ENCODE measurements at places on chromosomes 11 and 22. TPM values are rescaled to one million over a fixed set of nuclear protein-coding genes. Genes with fewer than 3 reads are reported as not detected.
A peak's percentile ranks its signal among the peaks of the same experiment; 100 is the strongest.

DNA sequence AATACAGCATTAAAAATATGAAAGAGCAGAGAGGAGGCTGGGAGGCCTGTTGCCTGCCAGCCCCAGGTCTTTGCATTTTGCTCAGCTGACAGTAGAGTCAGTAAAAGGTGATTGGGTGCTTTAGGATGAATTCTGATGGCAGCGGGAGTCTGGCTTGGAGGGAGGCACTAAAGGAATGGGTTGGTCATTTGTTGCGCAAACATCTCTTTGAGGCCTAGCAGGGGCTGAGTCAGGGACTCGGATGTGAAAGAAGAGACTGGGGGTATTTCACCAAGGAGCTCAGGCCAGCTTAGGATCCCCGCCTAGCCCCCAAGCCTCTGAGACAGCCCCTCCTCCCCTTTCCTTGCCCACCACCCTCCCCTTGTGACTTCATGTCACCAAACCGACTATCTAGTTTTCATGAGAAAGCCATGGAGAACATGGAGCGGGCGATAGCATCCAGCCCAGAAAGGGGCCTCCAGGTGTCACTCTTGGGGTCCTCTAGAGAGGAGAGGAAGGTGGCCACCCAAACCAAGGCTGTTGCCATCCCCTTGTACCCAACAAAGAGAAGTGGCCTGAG, 9.7 kb downstream of the DGKZ start:
- DNase-seq: no peak

GRCh38 chr11:112903340-112903739, 57.9 kb upstream of the NCAM1 start:
- peak; percentile 26 for DNase-seq

DNA sequence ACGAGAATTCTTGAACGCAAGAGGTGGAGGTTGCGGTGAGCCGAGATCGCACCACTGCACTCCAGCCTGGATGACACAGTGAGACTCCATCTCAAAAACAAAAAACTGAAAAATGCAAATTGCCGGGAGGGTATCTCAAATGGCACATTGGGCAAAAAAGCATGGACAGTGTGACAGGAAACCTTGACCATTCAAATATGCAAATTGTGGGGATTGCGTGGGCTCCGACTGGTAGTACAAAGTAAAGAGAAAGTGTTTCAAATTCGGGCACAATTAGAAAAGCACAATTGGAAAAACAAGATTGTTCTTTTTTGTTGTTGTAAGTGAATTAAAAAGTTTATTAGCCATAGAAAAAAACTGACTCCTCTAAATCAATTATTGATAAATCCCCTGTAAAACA, 56.7 kb upstream of the NUP160 start:
- DNase-seq: no peak

- no peak for DNase-seq
These were observed 5.5 kb downstream of the PHLDA2 start for GRCh38 chr11:2923446-2924375.

GRCh38 chr11:26285608-26286007, 46.3 kb upstream of the ANO3 start:
- DNase-seq: no peak

DNA sequence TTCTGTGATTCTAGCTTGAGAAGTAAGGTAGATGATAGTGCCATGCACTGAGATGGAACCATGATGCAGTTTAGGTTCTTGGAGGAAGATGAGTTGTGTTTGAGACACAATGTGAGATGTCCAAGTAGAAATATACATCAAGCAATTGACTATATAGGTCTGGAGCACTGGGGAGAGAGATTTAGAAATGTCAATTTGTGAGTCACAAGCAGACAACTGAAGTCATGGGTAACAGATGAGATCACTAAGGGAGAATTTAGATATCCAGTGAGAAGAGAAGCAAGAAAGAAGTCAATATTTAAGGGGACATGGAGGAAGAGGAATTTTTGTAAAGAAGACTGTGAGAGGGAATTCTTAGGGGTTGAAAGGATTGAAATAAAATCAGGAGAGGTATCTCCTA, 65.1 kb upstream of the RRAS2 start:
- DNase-seq: no peak

GRCh38 chr11:45771566-45772448, 33.1 kb upstream of the SLC35C1 start:
- peak; percentile 62 for DNase-seq

GRCh38 chr11:304061-304506, 3.5 kb upstream of the IFITM2 start:
- no peak for DNase-seq

GRCh38 chr22:26304730-26305129, 124.3 kb upstream of the ASPHD2 start:
- DNase-seq: no peak

DNA sequence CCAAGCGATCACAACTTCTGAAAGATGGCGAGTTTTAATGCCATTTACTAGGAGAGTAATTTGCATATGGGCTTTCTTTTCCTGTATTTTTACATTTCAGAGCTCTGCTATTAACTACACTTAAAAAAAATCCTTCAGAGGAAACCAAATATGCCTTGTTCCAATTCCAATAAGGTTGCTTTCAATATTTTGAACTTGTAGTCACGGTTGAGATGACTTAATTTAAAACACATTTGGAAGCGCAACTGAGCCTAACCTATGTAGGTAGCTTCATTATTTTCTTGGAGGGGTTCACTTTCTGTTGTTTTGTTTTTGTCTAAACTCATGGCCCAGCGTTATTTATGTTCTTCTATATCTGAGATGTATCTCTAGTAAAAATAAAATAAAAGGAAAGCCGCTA, 93.4 kb downstream of the BLID start:
- no peak for DNase-seq

- no peak for DNase-seq
These were observed 89.1 kb downstream of the BRD1 start for GRCh38 chr22:49738566-49738965.

DNA sequence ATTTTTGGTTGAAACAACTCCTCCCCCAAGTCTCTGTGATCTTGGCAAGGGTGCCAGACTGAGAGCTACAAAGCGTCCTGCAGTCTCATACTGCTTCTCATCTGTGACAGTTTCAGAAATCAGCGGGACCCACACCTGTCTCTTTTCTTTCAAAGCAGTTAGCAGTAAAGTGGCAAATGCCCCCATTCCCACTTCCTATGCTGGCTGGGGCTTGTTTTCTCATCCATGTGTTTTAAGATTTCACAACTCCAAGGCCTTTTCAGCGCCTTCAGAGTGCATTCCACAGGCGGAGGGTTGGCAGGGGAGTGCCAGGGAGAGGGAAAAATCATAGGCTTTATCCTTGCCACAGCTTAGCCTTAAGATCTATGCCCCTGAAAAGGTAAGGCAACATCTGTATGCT, 493.5 kb downstream of the OPCML start:
- no peak for DNase-seq

DNA sequence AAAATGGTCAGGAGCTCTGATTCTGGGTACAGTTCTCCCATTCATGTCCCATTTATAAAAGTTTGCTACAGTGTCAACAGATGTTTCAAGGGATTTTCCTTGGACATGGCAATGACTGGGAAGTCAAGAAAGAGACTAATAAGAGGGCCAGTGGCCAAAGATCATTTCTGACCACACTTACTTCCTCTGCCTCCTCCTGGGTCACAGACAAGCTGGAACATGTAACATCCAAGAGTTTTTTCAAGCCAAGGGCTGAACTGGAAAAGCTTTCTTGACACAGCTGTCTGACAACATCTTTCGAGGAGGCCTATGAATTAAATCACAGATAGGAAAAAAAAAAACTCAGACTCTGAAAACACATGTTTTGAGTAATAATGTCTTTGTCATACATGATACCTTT, 8.7 kb downstream of the COMMD9 start:
- DNase-seq: no peak

GRCh38 chr11:70105755-70106571, 27.8 kb downstream of the ANO1 start:
- no peak for DNase-seq

- DNase-seq: no peak
These were observed 7.2 kb upstream of the ANGPTL5 start for GRCh38 chr11:101923554-101923953.

- no peak for DNase-seq
These were observed 92.9 kb downstream of the SLC17A6 start for GRCh38 chr11:22431106-22431505.

DNA sequence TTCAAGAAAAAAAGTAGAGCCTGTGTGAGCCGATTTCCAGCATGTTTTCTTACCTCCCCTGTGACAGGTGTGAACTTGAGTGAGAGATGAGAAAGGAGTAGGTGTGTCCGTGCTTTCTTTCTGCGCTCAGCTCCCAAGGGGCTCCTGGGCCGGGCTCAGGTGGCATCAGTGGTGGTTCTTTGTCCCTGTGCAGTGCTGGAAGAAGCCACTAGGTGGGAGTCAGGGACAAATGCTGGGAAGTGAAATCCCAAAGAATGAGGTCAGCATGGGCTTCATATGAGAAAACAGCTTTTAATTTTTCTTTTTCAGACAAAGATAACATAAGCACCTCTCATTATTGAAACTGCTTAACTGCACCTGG, 57.8 kb downstream of the PPFIBP2 start:
- DNase-seq: peak; percentile 68

DNA sequence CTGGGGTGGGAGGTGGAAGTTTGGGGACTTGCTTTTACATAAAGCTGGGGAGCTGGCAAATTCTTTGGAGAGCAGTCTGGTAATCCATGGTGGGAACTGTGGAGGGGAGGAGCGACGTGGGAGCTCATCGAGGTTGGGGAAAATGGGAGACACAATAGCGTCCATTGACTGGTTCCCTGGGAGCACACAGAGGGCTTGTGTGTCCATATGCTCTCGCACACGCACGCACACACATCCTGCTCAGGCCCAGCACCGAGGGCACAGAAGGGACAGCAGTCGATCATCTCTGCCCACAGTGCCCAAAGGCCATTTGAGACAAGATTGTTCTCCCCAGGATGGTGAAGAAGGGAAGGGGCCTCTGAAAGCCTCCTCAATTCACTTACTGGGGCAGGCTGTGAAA, 53.7 kb downstream of the FBXO7 start:
- DNase-seq: peak; percentile 29

DNA sequence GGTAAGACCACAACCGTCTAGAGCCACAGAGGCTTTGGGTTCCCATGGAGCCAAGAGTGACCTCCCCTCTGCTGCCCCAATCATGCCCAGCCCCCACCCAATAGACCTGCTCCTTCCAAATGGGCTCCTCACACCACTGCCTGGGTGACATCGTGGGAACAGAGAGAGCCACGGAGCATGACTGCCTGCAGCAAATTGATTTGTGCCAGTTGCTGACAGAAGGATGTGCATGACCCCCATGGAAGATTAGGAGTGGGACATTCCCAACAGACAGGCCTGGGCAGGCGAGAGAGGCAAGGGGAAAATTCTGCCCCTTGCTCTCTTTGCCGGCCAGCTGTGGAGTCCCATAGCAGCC, 88.5 kb downstream of the TENM4 start:
- DNase-seq: no peak

GRCh38 chr22:31962387-31963125, 18.2 kb downstream of the YWHAH start:
- no peak for DNase-seq

DNA sequence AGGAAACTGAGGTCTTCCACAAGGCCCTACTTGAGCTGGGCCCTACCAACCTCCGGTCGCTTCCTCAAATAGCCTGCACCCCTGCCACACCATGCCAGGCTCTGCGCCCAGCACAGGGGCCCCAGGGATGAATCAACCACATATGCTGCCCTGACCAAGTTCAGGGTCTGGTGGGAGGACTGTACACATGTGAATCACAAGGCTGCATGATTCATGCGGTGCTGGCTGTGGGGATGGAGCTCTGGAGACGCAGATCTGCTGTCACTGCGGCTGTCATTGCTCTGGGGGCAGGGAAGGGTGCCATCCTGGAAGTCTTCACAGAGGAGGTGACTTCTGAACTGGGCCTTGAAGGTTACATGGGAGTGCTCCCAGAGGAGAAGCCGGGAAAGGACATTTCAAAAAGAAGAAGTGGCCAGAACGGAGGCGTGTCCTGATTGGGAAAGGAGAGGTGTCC, 21.5 kb downstream of the CYTH4 start:
- no peak for DNase-seq

GRCh38 chr11:64352099-64352994, 6.6 kb upstream of the RPS6KA4 start:
- no peak for DNase-seq

- no peak for DNase-seq
These were observed 2.7 kb downstream of the MUC5AC start for GRCh38 chr11:1160231-1161101.

DNA sequence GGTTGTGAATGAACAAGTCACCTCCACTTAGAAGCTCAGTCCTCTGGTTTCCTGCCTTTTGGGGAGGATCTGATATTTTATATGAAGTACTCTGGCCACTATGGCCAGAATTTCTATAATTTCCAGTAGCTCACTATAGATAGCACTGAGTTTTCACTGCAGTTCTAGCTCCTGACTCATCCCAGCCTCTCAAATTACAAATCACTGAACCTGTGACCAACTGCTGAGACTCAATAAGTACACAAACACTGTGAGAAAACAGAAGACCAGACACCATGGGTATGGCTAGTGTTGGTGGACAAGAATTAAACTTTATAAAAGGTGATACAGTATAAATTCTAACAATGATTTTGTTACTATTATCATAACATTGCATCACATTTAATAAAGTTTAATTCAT, 47.1 kb upstream of the UCP3 start:
- no peak for DNase-seq

DNA sequence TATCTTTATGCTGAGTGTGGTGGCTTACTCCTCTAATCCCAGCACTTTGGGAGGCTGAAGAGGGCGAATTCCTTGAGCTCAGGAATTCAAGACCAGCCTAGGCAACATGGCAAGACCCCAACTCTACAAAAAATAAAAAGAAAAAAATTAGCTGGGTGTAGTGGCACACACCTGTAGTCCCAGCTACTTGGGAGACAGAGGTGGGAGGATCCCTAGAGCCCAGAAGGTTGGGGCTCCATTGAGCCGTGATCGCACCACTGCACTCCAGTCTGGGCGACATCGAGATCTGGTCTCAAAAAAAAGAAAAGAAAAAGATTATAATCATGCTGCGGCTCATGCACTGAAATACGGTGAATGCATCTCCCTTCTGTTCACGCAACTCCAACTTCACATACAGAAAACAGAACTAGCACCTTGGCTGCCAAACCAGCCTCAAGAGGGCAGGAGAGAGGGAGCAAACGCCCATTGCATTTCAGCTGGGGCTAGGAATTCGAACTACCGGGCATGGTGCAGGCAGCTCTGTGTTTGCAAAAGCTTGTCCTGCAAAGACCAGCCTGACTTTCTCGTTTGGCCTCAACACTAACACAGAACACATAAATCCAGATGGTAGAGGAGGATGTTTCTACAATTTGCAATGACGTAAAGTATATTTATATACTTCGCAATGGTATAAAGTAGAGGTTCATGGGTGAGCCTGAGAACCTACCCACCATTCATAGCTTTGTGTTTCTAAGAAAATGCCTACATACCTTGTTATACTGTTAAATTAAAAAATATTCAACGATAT, 6.3 kb upstream of the SYNGR1 start:
- peak; percentile 85 for DNase-seq

- no peak for DNase-seq
These were observed 36.0 kb downstream of the IRAG1 start for GRCh38 chr11:10657308-10658271.

NPTXR gene
- total RNA-seq: 12.0 TPM

PGA5 gene
- 0.33 TPM for total RNA-seq

KRTAP5-1 gene
- not detected for total RNA-seq

CEP164 gene
- 15.3 TPM for total RNA-seq

DLG2 gene
- total RNA-seq: 37.7 TPM

DDT gene
- 66.7 TPM for total RNA-seq

RIBC2 gene
- 2.3 TPM for total RNA-seq

ARFIP2 gene
- total RNA-seq: 46.2 TPM

CPT1A gene
- total RNA-seq: 32.7 TPM

Measured in spinal cord (tissue), 10 donors.